Fibroblast of the conjunctiva (primary cell): ENCODE measurements at places on chromosomes 6 and 20.

DNA sequence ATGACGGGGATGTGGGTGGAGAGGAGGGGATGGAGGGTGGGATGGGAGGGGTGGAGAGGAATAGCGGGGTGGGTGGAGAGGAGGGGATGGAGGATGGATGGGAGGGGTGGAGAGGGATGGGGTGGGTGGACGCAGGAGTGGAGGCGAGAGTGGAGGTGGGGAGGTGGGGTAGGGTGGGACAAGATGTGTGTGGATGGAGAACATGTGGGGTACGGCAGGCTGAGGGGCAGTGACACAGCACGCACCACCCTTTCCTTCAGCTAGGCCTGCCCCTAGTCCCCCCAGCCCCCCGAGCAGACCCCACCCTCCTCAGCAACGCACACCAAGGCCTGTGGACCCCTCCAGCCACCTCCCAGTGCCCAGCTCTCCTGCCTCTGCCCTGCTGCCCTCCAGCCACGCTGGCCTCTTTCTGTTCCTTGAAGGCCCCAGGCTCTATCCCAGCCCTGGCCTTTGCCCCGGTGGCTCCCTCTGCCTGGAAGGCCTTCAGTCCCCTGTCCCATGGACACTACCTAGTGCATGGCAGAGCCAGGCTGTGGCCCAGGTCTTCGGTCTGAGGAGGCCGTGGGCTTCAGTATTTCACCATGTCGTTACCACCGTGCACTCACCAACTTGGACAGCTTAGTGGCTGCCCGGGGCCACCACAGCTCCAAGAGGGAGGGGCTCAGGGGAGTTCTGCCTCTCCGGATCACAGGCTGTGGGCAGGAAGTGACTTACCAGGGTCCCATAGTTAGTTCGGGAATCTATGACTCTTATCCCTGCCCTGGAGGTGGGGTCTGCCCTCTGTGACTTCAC, 78.4 kb upstream of the PMEPA1 start:
- DNase-seq = no peak

DNA sequence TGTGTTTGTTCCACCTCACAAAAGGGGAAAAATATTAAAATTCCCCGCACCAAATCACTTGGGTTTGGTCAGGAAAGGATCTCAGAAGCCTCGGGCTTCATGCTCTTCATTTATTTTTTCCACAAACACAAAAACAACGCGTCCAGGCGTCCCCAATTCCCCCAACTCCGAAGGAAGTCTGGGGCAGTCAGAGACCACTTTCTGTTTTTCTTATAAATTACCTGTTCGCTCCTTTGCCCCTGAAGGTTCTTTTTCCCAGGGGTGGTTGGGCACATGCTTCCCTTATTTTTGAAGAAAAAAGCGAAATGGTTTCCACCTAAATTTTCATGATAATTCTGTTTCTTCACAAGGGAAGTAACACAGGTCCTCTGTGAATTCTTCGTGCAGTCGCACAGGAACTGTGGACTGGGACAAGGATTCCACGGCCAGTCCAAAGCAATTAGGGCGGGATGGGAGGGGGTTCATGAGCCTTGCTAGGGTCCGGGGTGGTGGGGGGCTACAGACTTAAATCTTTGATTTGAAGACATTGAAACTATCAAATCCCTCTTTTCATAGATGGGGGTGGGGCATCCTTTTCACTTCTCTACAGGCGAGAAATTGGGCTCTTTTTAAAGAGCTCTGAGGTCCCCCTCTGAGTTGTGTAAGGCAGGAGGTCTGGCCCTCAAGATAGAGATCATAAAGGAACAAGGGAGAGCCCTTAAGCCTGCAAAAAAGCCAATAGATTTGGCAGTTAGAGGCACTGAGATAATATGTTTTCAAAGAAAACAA, 30.5 kb upstream of the HFE start:
- DNase-seq = no peak

- DNase-seq = no peak
These were observed 138.5 kb upstream of the UST start for GRCh38 chr6:148608199-148608951.

DNA sequence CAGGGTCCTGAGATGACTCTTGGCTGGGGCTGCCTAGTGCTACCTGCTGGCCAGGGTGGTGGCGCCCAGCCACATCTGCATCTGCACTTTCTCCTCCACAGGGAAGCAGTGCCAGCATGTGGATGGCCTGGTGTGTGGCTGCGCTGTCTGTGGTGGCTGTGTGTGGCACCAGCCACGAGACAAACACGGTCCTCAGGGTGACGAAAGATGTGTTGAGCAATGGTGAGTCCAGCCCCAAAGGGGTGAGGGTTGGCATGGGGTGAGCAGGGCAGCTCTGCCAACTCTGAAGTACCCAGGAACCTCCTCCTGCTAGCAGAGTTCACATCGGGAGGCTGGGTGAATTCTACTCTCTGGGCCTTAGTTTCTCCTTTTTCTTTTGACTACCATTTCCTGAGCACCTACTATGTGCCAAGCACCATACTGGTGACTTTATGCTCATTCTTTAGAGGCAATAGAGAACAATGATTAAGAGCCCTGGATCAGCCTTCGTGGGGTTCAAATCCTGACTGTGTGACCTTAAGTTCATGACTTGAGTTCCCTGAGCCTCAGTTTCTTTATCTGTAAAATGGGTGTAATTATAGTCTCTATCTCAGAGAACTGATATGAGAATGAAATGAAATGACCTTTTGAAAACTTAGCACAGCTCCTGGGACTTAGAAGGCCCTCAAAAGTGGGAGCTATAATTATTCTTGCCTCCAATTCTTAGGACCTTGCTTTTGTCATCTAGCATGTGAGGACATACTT, 2.1 kb downstream of the BPIFB4 start:
- DNase-seq = no peak

DNA sequence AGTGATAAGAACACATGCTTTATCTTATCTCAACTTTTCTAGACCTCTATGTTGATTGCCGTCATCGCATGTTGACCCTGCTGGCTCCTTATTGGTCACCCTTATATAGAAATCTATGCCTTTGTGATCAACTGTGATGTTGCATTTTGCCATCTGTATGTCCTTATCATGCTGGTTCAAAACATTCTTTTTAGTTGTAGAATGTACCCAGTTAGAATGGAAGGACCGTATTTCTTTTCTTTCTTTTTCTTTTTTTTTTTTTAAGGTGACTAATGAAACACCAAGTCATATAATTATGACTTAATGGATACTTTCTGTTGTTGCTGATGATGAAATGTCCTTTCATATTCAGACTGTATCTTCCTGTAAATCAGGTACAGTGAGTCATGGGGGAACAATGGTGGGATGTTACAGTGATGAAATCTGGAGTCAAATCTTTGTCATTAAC, 145.9 kb upstream of the CITED2 start:
- no peak for DNase-seq

DNA sequence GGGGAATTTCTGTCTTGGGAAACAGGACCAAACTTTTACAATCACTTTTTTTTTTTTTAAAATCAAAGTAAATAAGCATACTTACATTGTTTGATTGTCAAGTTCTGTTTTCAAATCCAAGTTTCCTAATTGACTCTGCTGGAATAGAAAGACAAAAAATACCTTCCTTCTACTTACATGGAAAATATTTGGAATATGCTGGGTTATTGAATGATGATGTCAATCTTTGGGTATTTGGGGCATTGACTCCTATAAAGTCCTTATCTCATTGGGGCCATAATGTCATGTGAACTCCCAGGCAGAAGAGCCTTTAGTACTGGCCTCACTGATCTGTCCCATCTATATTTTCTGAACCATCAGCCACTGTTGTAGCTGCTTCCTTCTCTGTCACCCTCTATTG, 122.6 kb upstream of the NOX3 start:
- DNase-seq = no peak

DNA sequence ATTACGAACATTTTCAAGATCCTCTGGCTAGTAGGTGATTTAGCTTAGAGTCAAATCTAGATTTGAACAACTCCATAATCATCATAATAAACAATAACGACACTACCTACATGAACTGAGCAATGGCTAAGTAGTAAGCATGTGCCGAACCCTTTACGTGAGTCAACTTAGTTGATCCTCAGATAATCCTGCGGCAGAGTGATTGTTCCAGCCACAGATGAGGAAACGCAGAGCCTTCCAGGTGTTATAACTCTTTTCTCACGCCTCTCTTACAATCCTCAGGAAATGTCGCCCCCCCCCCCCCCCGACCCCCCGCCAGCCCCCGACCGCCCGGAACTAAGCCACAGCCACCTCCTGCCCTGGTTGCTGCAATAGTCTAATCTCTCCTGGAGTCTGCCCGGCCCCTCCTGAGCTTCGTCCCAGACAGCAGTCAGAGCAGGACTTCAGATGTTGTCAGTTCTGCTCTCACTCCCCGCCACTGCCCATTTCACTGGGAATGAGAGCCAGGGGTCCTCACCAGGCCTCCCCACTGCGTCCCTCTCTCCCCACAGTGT, 141.5 kb upstream of the AGPAT4 start:
- DNase-seq = no peak

- DNase-seq = no peak
These were observed 70.9 kb downstream of the SNX5 start for GRCh38 chr20:17897566-17898307.

GRCh38 chr6:37127961-37128862, 41.7 kb upstream of the PIM1 start:
- DNase-seq = no peak

DNA sequence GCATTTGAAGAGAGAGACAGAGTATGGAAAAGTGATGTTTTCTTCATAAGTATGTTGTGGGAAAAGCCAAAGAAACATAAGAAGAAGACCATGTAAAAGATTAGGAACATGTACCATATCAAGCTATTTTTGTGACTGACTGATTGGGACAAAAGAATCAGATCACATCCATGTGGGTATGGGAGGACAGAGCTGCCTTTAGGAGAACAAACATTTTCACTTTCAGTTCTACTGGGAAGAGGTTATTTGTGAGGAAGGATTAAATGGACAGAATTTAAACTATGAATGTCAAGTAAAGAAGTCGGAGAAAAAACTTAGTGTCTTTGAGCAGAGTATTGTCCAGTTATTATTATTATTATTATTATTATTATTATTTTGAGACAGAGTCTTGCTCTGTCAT, 124.4 kb upstream of the HCRTR2 start:
- DNase-seq = no peak

GRCh38 chr6:38214159-38214558, 394.6 kb downstream of the ZFAND3 start:
- DNase-seq = no peak

GRCh38 chr20:1801225-1801928, 93.8 kb upstream of the SIRPA start:
- no peak for DNase-seq

- no peak for DNase-seq
These were observed 92.9 kb downstream of the SPTLC3 start for GRCh38 chr20:13101706-13102105.

DNA sequence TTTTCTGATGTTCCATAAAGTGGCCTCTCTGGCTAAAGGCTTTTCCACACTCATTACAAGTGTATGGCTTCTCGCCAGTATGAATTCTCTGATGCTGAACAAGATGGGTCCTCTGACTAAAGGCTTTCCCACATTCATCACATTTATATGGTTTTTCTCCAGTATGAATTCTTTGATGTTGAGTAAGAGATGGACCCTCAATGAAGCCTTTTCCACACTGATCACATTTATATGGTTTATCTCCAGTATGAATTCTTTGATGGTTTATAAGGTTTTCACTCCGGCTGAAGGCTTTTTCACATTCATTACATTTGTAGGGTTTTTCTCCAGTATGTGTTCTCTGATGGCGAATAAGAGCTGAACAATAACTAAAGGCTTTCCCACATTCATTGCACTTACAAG, 20.4 kb downstream of the ZNF184 start:
- DNase-seq = no peak

DNA sequence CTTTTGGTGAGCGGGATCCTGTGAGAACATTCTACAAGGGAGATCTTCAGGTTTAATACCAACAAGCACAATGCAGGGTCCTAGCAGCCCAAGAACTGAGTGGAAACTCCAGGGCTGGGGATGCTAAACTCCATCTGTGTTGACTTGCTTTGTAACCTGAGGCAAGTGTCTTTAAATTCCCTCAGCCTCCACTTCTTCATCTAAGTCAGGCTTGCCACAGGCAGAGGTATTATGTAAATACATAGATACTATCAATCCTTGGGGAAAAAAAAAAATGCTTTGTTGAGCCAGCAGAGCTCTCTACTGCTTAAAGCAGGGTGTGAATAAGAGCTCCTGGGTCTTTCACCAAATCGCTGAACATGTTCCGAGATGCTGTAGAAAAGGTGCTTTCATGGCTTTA, 114.2 kb upstream of the PHACTR1 start:
- no peak for DNase-seq

GRCh38 chr6:144673807-144674206, 388.7 kb downstream of the UTRN start:
- DNase-seq = no peak

DNA sequence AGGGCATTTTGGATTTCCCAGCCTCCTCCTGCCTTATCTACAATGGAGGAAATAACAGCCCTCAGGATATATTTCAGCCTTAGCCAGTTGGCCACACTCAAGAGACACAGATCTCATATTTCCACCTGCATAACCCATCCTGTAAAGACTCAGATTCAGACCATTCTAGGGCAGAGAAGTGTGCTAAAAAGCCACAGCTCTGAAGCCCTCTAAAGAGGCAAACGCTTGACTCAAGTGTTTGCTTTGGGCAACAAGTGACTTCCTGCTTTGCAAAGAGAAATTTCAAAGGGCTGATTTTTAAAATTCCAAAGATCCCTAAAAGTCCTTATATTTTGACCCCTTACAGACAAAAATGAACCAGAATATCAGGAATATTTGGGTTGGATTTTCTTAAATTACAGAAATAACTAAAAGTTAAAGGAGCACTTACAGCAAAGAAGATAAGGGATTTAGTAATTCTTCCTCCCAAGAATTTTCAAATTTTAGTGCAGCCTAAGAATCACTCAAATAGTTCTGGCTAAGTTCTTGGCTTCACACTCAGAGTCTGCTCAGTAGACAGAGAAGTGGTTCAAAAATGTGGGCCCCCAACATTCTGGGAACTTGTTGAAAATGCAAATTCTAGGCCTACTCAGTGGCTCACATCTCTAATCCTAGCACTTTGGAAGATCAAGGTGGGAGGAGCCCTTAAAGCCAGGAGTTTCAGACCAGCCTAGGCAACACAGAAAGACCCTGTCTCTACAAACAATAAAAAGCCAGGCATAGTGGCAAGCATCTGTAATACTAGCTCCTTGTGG, 18.9 kb upstream of the ADGRF5 start:
- DNase-seq = no peak
